ENCODE measurements at places on chromosomes 12 and 14.

- no peak for DNase-seq
These were observed 71.7 kb downstream of the CMKLR1 start for GRCh38 chr12:108267450-108267849.

DNA sequence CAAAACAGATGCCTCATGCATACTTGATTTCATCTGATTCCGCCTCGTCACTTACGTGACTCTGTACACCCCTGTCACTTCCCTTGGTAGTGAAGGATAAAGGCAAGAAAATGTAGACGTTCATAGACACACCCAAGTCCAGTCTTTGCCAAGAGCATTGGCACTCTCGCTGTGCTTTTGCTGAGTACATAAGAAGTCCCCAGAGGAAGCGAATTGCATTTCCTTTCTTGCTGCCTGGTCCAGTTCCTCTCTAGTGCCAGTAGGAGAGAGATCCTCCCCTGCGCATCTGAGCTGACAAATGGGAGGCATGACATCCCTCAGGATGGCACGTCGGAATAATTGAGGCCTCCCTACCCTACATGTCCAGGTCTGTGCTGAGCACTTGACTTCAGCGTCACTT is 21.3 kb upstream of the RIN3 start:
- DNase-seq: no peak

GRCh38 chr12:17017402-17017801 is 411.4 kb upstream of the LMO3 start:
- no peak for DNase-seq

DNA sequence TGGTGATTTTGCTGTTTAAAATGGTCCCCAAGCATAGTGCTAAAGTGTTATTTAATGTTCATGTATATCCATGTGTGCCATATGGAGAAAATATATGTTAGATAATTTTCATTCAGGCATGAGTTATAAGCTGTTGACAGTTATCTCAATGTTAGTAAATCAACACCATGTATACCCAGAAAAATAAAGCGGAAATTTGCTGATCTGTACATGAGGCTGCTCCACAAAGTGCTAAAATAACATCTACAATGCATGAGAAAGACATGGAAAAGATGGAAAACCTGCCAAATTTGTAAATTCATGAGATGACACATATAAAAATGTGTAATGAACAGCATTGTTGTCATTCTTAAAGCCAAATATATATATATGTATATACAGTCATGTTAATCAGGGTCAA is 1199.2 kb downstream of the FSCB start:
- DNase-seq: no peak
